GM13976 (cell line): ENCODE measurements at places on chromosomes 1 and 21.

- DNase-seq, result no peak
Observed at GRCh38 chr1:233045588-233045987, 95.2 kb downstream of the NTPCR start.

- no peak for DNase-seq
Observed at GRCh38 chr1:113669988-113670387, 89.3 kb downstream of the PHTF1 start.

GRCh38 chr1:56819387-56819899 lies at the start of gene FYB2:
TSS of gene FYB2 (minus strand) at chr1:56819404. CDS start at chr1:56819290, 114 bp downstream.
- DNase-seq, result no peak

GRCh38 chr1:155261493-155261851 lies 688 bp downstream of the SCAMP3 start:
- DNase-seq, result no peak

DNA sequence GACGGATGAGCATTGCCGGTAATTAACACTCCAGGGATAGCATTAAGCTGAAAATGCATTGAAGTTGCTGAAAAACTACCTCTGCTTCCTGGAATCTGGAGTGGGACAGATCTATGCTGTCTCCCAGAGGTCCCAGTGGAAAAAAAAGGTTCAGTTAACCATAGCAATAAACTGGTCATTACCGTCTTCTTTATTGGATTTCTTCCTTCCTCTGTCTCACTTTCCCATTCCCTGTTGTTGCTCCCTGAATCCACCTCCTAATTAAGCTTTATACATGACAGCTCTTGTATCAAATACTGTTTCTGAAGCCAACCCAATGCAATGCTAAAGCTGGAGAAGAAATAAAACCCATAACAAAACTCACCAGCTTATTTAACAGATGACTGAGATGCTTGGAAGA lies 1805.9 kb downstream of the NCAM2 start:
- DNase-seq, result no peak

DNA sequence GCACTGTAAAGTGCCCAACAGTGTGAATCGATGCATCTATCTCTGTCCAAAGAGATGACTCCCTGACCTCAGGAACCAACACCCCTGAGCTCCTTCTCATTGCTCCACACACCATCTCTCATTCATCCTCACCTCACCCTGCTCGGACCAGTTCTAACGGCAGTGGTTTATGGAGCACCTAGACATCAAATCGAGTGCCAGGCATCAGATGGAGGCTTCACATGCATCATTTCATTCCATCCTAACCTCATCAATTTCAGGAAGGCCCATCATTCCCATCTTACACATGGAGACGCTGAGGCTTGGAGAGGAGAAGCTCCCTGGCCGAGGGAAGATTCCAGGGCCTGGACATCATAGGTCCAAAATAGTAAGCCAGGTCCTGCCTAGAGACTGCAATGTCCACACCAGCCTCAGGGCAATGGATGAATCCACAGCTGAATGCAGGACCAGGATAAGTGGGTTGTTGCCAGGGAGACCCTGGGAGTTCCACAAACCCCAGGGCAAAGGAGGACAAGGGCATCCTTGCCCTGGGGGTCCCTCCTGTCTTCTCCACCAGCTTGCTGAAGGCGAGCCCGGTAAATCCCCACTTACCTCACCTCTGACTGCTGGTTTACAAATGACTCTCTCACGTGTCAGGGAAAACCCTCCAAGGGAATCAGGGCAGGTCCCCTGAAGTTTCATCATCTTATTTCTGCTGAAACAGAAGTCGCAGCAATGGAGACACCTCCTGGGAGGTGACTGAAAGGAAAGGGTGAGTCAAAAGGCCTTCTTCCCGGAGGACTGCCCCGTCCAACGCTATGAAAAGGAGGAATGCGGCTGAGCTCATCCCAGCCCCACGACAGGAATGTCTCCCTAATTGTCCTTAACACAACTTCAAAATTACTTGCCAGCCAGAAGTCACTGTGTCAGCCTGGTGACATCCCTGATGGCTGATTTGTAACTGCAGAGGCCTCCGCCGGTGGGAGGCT lies 9.0 kb upstream of the IFFO2 start:
- DNase-seq, result no peak

GRCh38 chr1:159008744-159009188 lies 941 bp upstream of the IFI16 start:
- peak; percentile 37 for DNase-seq

GRCh38 chr1:69737527-69738185 lies 169.9 kb downstream of the LRRC7 start:
- DNase-seq, result peak; percentile 8

DNA sequence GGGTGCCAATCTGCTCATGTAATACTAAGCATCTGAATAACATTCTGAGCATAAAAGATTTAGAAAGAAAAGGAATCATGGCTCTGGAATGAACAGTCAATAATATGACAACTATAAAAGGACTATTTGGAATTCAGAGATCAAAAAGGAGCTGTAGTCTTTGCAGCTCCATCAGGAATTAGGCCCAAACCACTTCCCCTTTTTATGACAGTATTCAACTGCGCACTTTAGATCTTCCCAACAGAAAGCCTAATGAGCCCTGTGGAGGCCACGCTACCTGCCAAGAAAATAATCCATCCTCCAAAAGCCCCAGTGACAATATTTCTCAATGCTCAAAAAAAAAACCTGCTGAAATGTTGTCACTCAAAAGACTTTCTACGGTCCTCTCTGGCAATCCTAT lies 163.2 kb downstream of the SNX7 start:
- no peak for DNase-seq

- peak; percentile 28 for DNase-seq
Observed at GRCh38 chr1:115982400-115982799, 6.1 kb downstream of the SLC22A15 start.

GRCh38 chr1:17140279-17140678 lies 21.0 kb upstream of the PADI2 start:
- no peak for DNase-seq

DNA sequence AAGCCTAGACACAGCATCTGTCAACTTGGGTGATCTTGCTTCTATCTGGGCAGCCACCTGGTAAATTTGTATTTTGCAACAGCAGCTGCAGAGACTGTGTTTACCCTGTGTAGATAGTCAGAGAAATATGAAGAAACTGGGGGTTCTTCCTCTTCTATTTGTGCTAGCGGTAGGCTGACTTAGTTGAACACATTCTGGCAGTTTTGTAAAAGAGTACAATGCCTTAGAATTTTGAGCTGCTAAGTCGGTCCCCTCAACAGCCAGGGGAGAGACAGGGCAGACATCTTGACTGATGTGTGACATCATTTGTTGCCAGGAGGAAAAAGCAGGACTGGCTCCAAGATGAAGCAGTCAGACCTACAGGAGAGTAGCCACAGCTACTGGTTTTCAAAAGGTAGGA lies 53.7 kb downstream of the KCNJ6 start:
- DNase-seq, result peak; percentile 56

- DNase-seq, result peak; percentile 91
Observed at GRCh38 chr21:38805328-38806152, at the start of gene ETS2. TSS of gene ETS2 (plus strand) at chr21:38805929. CDS start at chr21:38810035, 4,106 bp downstream.

GRCh38 chr1:23291706-23292105 lies 52.4 kb downstream of the HNRNPR start:
- no peak for DNase-seq

DNA sequence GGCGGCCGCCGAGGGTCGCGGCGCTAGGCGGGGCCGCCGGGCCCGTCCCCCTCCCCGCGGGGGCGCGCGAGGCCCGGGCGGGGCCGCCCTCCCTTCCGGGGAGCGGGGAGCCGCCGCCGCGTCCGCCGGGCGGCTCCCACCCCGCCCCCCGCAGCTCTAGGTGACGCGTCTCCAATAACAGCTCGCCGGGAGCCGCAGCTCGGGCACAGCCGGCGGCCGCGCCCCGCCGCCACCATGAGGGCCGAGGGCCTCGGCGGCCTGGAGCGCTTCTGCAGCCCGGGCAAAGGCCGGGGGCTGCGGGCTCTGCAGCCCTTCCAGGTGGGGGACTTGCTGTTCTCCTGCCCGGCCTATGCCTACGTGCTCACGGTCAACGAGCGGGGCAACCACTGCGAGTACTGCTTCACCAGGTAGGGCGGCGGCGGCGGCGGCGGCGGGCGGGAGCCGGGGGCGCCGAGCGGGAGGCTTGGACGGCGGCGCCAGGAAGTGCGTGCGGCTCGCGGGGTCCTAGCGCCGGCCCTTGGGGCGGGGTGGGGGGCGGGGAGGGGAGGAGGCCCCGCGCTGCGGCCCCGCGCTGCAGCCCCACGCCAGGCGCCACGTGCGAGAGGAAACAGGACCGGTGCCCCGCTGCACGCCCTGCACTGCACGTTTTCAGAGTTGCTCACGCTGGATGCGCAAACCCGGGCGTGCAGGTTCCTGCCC lies at the start of gene SMYD2:
Gene SMYD2, plus strand, starts transcription at position 139 of the 699 bp plus-strand sequence. Its CDS starts 96 bp downstream, at position 235.
- DNase-seq, result peak; percentile 85

- DNase-seq, result no peak
Observed at GRCh38 chr1:221961532-221962292, 219.8 kb upstream of the DUSP10 start.

- DNase-seq, result no peak
Observed at GRCh38 chr1:3068564-3069431, at the start of gene PRDM16. TSS of gene PRDM16 (plus strand) at chr1:3069203. CDS start at chr1:3069260, 57 bp downstream.

GRCh38 chr1:204647114-204647804 lies 38.3 kb downstream of the LRRN2 start:
- peak; percentile 77 for DNase-seq

GRCh38 chr1:41419584-41420295 lies 58.5 kb downstream of the FOXO6 start:
- DNase-seq, result no peak

DNA sequence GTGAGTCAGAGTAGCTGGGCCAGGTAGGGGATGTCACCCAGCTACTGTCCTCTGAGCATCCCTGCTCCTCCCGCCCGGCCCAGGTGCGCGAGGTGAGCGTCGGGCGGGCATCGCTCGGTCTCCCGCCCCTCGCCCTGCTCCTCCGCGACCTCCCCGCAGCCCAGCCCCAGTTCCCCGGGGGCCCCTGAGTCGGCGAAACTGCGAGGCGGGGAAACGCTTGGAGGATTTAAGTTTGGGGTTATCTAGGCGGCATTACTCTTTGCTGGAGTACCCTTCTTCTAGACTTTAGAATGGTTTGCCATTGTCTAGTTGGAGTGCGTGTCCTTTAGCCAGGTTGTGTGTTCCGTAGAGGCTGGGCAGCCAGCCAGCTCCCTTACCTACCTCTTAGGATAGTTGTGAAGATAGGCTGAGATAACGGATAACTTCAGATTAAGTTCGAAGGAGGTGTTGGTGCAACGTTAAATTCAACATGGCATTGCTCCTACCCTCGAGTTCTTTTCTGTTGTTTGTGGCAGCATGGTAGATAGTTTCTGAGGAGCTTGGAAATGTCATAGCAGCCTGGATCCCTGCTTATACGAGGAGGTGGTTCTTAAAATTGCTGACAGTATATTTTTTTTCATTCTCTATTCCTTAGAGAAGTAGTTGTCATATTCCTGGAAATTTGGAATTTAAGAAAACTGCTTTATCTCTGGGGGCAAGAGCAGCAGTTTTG lies 697 bp downstream of the AGO3 start:
- no peak for DNase-seq

DNA sequence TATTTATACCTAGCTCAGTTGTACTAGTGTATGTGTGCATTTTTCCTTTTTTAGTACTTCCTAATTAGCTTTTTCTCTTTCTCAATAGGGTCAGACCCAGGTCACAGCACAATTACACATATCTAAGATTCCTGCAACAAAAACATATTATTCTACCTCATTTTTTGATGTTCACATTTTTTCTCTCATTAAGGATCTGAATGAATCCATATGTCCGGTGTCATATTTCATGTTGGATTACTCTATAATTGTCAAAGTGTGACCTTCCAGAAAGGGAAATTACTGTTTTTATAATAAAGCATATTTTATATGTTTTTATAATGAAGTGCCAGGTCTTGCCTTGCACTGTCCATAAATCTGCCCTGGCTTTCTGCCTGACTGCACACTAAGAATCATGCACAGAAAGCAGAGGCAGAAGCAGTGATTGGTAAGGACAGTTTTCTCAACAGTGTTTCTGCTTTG lies 143.7 kb downstream of the KCNT2 start:
- no peak for DNase-seq

- DNase-seq, result no peak
Observed at GRCh38 chr1:248828845-248829244, 3.1 kb upstream of the SH3BP5L start.

GRCh38 chr21:15472108-15473040 lies 257.4 kb upstream of the USP25 start:
- no peak for DNase-seq

GRCh38 chr1:7564137-7564536 lies 207.0 kb upstream of the VAMP3 start:
- no peak for DNase-seq

DNA sequence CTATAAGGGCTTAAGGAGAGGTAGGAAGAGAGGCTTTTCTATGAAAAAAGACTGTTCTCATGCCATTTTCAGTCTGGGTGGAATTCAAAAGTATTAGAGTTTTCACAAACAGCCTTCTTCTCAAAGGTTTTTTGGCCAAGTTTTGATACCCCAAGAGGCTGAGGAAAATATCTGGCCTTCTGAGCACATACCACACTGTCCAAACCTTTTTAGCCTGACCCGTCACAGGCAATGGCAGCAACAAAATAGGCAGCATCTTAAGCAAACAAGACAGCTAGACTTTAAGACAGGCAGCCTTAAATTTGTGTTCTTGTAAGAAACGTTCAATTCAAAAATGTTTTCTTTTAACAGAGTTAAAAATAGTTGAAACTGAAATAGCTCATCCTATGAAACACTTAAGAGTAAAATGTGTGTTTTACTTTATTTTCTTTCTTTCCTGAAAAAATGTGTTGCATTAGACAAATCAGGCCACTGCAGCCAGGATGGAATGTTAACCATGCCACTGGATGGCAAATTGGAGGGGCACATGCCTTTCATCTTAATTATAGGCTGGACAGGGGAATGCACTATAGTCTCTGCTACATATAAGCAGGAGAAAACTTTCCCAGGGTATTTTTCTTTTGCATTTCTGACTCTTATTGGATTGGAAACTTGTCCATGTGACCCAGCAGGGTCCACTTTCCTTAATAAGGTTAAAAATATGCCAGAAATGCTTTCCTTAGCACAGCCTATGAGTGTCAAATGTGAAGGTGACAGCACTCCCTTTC lies 315.0 kb downstream of the TGFB2 start:
- DNase-seq, result no peak

- no peak for DNase-seq
Observed at GRCh38 chr1:230487773-230488428, 61.8 kb upstream of the PGBD5 start.

DNA sequence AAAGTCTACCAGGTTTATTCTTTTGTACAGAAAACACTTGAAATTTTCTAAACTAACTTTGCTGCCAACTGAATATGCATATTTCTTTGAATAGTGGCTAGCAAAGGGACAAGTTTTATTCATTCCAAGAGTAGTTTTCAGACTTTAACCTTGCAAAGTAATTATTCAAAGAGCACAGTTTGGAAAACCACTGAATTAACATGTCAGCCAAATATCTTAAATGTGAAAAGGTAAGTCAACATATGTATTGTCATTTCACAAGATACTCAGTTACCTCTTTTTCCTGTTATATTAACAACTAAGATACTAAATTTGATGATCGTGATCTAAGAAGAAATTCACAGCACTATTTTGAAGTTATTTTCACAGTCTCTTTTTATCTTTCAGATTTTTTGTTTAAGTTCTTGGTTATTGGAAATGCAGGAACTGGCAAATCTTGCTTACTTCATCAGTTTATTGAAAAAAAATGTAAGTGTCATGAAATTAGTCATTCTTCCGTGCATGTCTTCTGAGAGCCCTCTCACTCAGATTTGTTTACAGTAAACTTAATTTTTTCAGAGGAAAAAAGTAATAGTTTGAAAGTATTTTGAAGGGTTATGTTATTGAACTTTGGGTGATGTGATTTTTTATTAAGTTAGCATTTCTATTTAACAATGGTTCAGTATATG lies 15.3 kb downstream of the RAB4A start:
- DNase-seq, result no peak

- DNase-seq, result no peak
Observed at GRCh38 chr1:162011337-162012012, 12.2 kb downstream of the OLFML2B start.

- DNase-seq, result peak; percentile 64
Observed at GRCh38 chr1:84271441-84272151, 29.9 kb upstream of the SAMD13 start.
